ENCODE measurements at places on chromosomes 1 and 21. TPM values are rescaled to one million over a fixed set of nuclear protein-coding genes. Genes with fewer than 3 reads are reported as not detected.
A peak's percentile ranks its signal among the peaks of the same experiment; 100 is the strongest.

MYOG gene
- 0.25 TPM for total RNA-seq

DCDC2B gene
- 0.81 TPM for total RNA-seq

GRCh38 chr1:220892997-220893700, 13.9 kb downstream of the HLX start:
- no peaks in the 10 kb centered on the region for H3K27me3 ChIP-seq
- DNase-seq, result no peak
- no peaks in the 10 kb centered on the region for H3K36me3 ChIP-seq
- H3K4me1 ChIP-seq, result peaks cover 10% of the 10 kb centered on the region

DNA sequence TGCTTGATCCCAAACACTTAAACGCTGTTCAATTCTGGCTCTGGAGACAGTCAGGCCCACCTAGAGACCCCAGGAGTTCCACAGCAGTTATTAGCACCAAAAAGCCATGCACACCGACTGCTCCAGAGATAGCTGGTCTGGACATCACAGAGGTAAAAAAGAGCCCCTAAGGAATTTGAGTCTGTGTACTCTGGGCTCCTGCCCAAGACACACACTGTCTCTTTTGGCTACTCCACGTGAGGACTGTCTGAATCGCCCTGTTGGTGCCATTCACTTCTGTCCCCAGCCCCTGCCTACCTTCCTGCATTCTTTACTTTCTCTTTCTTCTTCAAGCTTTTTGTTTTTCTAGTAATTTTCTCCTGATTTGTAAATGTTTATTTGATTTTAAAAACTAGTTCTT, 197.4 kb downstream of the ADGRL2 start:
- H3K4me3 ChIP-seq, result no peak overlapping the region
- peak overlapping the region; percentile 24 for H3K27ac ChIP-seq
- H3K36me3 ChIP-seq, result no peaks in the 10 kb centered on the region
- H3K27me3 ChIP-seq, result no peaks in the 10 kb centered on the region
- peak; percentile 30 for DNase-seq
